NCI-H2171 treated with DMSO at 0.1 percent for 48 hours (cell line): ENCODE measurements at places on chromosomes 5 and 9.

- DNase-seq: peak; percentile 74
These were observed 2.7 kb upstream of the LHX2 start for GRCh38 chr9:124008694-124009530.

DNA sequence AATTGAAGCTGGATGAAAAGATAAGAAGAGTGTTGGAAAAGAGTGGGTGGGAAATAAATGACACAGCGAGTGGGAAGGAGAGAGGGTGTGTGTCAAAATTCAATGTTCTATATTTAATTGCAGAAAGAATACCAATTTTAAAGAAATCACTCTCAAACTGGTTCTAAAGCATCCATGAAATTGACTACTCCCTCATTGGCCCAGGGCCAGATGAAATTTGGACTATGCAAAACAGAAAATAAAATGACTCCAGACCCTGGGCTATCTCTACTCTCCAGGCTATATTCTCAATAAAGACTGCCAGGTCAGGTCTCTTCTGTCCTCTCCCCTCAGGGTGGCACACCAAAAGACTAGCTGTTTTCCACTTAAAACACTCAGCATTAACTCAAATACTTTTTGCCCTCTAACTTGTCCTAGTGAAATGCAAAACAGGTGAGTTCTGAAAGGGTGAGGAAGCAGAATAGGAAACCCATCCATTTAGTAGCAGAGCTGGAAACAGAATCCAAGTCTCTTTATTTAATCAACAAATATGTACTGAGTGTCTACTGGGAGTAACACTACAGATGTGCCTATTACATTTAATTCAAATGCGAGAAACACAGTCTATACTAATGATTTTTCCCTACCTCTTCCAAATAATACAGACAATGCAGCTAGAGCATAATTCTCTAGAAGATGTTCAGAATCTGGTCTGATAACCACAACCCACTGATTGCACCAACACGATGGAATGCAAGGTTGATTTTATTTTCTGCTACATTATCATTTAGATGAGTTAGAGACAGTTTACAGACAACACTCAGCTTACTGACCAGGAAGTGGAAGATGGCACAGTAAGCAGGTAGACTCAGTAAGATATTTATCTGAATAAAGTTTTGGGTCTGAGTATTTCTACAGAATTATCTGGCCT is 42.1 kb downstream of the EFCAB9 start:
- DNase-seq: no peak

DNA sequence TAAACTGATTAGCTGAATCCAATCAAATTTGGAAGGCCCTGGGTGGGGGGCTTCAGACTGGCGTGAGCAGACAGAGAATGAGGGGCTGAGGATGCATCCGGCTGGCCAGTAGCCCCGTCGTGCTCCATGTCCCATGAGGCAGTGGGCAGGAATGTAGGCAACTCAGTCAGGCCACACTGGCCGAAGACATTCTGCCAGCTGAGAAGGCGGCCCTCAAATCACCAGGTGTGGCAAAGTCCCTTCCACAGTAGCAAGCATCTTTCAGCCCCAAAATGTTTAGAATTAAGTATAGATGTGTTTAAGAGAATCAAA is 25.7 kb upstream of the LAMC3 start:
- no peak for DNase-seq

GRCh38 chr5:108606185-108606584 is 141.5 kb upstream of the FER start:
- DNase-seq: no peak

DNA sequence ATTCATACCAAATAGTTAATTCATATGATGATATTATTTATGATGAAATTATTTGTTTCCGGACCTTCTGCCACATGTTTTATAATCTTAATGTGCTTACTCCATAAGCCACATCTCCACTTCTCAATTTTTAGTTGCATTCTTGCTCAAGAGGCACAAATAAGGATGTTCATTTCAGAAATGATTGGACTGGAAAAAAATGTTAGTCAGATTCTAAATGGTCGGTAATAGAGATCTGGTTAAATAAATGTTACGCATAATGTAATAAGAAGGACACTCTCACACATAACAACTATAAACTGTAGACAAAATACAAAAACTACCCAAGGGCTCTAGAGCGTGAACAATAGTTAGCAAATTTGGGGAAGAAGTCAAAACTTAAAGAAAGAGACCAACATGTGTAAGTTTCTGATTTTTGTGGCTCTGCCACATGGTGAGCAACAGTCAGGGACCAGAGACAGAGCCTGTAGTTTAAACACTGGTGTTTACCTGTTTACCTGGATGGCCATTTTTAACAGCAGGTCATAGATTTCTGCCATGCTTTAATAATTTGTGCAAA is 554.3 kb upstream of the CLINT1 start:
- no peak for DNase-seq

DNA sequence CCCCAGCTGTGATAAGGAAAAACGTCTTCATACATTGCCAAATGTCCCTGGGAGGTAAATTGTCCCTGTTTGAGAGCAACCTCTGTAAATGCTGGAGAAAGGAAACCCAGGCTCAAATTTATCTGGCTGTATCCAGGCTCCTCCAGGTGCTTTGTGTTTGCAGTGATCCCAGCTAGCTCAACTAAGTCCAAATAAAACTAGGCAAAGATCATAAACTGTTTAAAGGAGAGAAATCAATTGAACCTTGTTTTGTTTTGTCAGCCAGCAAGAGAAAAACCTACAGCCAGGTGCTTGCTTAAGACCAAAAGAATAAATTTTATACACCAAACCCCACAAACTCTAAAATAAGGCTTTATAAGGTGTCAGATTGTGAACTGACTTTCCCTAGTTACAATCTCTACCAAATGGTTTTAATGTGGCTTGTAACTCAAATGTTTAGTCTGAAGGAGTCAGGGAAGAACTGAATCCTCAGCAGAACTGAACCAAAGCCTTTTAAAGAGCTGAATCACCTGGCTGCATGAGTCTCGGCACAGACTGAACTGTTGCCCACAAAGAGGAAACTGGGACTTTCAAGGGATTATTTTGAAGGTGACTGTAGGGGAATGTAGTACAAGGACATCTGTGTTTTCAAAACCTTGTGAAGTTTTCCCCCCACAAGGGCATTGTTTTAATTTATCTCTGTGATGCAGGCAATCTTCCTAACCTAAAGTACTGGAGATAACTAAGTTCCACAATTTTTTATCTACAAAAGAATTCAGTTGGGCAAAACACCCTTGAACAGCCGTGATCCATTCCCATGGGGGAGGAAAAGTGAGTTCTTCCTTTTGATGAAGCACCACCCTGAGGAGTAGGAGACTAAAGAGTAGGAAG is 201.7 kb upstream of the TARS1 start:
- no peak for DNase-seq

GRCh38 chr9:38233343-38233742 is 159.2 kb upstream of the ALDH1B1 start:
- peak; percentile 69 for DNase-seq
